Stimulated activated CD8-positive, alpha-beta memory T cell treated with anti-CD3 and anti-CD28 coated beads, Interleukin-4, amount 100 ng/mL, for 24 hours (primary cell): ENCODE measurements at places on chromosomes 2 and 18.

DNA sequence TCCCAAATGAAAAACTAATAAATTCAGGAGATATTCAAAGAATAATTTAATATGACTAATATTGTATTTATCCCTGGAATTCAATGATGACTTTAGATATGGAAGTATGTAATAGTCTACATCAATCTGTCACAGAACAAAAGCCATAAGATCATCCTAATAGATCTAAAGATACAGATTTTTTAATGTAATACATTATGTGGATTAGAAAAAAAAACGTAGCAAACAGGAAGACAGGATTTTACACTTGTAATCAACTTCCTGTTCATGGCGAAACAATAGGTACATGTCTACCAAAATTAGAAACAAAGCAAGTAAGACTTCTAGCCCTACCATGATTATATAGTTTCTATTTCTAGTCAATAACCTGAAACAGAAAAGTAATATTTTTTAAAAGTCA lies 192.2 kb downstream of the TTC32 start:
- DNase-seq, result no peak

DNA sequence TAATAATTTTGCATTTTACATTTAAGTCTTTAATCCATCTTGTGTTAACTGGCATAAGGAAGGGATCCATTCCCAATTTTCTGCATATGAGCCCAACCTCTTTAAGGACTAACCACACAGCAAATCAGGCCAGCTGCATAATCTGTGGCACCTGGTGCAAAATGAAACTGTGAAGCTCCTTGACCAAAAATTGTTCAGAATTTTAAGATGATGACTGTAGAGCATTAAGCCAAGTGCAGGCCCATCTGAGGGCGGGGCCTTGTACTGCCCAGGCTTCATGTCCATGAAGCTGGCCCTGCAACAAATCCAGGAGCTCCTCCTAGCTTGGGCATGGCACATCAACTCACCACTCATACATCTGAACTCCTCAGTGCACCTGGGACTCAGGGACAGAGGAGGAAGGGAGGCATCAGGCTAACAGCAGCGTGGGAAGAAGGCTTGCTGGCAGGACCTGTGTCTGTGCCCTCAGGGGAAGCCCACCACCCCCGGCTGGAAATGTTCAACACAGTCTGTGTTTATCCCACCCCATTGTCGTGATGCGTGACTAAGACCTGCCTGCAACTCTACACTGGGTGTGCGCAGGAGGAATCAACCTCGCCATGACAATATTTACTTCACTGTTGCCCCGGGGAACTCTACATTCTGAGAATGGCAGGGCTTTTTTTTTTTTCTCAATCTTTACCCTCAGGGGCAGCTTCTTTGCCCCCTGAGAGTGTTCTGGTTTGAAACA lies 128.9 kb upstream of the SIX2 start:
- no peak for DNase-seq

- DNase-seq, result no peak
Observed at GRCh38 chr2:172962082-172962481, 113.6 kb upstream of the MAP3K20 start.

GRCh38 chr2:2502201-2502549 lies 171.1 kb upstream of the MYT1L start:
- DNase-seq, result no peak

- DNase-seq, result no peak
Observed at GRCh38 chr2:76019128-76019527, 308.4 kb upstream of the GCFC2 start.

DNA sequence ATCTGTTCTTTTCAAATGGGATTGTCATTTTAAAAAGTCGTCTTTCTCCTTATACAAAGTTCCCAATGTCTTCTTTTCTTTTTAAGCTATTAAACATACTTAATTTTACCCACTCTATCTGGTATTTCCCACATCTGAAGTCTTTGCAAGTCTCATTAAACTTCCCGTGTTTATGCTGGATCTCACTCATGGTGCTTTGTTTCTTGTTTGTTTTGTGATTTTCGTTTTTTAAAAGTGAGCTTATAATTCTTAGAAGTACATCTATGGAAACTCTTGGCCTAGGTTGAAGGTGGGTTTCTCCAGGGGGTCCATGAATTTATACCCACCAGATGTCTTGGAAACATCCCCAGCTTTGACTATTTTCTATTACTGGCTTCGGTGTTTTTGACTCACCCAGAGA lies 208.0 kb downstream of the FAM210A start:
- no peak for DNase-seq

DNA sequence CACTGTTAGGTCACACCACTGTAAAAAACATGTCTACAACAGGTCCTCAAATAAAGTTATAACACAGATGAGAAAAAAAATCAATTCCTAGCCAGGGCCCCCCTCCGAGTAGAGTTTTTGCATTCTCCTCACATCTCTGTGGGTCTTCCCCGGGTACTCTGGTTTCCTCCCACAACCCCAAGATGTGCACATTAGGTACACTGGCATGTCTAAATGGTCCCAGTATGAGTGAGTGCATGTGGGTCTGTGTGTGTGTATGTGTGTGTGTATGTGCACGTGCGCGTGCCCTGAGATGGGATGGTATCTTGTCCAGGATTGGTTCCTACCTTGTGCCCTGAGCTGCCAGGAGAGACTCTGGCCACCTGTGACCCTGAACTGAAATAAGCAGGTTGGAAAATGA lies 4.9 kb downstream of the TYW5 start:
- no peak for DNase-seq

DNA sequence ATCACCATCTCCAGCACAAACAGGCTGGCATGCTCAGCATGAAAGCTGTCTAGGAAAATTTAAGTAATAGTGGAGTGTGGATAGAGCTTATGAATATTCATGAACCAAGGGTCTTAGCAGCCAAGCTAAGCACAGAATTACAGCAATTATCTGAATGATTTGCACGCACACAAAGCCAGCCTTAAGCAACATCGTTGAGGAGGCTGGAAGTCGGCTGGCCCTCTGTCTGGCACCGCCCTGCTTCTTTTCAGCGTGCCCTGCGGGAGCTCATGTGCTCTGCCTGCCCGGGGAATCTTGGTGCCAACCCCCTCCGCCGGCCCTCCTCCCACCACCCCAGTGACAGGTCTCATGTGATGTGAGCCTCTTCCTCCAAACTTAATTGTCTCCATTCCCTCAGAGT lies 540.1 kb downstream of the CMPK2 start:
- DNase-seq, result no peak

DNA sequence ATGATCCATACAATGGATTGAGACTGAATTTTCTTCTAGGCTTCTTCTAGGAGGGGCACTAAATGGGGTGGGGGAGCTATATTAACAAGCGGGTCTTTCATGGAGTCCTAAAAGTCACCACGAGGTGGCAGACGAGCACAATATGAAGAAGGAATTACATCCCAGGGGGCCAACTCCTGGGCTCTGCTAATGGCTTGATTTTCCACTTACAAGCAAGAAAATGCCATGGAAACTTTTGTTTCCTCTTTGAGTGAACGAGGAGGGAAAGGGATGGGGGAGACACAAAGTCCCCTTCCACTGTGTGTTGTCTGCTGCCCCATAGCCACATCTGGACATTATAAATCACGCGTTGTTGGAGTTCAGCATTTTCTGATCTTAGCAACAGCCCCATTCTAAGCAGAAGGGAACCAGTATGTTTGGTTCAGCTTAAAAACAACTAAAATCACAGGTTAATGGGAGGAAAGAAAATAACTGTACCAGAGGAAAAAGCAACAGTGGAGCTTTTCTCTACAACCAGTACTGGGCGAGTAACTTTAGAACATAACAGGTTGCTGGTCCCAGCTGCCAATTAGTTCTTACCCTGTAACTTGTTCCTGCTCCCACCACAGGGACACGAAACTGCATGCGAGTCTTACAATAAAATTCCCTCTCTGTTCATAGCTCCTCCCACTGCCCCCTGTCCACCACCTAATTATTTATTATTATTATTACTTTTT lies 285.0 kb upstream of the PARD3B start:
- DNase-seq, result peak; percentile 11

GRCh38 chr2:201496785-201497184 lies 45.2 kb downstream of the STRADB start:
- DNase-seq, result no peak

GRCh38 chr2:148135705-148136104 lies 114.8 kb downstream of the MBD5 start:
- DNase-seq, result no peak

DNA sequence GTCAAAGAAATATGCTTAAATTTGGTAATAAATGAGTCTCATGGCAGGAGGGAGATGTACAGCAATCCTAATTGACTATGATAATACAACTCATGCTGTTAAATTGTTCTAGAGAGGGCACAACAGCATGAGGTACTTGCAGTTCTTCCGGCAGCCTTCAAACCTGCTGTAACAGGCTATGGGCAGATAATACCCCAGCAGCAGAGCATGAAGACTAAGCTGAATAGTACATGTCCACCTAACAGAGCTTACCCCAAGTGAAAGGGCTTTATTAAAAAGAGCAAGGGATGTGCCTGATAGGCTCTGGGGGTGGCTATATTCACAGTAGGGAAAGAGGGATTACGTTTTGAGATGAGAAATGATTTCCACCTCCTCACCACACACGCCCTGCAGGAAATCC lies 28.9 kb downstream of the MRO start:
- no peak for DNase-seq

GRCh38 chr2:42046819-42047487 lies 868 bp upstream of the PKDCC start:
- no peak for DNase-seq

DNA sequence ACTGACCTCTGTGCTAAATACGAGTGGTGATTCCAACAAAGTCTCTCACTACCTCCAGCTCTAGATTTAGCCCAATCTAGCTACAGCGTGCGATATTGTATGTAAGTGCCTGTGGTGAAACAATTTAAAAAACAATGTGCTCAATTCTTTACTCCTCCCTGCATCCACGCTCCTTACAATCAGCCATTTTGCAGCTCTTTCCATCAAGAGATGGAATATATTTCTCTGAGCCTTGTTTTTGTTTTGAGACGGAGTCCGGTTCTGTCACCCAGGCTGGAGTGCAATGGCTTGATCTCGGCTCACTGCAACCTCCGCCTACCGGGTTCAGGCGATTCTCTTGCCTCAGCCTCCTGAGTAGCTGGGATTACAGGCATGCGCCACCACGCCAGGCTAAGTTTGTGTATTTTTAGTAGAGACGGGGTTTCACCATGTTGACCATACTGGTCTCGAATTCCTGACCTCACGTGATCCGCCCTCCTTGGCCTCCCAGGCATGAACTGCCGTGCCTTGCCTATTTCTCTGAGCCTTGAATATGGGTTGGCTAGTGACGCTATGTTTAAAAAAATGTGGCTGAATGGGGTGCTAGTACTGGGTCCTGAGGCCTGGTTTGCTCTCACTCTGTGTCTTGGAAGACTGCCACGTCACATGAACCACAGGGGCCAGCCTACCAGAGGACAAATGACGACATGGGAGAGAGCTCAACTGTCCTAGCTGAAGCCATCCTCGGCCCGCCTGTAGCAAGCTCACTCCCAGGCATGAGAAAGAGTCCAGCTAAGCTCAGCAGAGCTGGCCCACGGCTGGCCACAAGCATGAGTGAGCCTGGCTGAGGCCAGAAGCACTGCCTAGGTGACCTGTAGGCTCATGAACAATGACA lies 14.8 kb downstream of the WDFY1 start:
- no peak for DNase-seq

DNA sequence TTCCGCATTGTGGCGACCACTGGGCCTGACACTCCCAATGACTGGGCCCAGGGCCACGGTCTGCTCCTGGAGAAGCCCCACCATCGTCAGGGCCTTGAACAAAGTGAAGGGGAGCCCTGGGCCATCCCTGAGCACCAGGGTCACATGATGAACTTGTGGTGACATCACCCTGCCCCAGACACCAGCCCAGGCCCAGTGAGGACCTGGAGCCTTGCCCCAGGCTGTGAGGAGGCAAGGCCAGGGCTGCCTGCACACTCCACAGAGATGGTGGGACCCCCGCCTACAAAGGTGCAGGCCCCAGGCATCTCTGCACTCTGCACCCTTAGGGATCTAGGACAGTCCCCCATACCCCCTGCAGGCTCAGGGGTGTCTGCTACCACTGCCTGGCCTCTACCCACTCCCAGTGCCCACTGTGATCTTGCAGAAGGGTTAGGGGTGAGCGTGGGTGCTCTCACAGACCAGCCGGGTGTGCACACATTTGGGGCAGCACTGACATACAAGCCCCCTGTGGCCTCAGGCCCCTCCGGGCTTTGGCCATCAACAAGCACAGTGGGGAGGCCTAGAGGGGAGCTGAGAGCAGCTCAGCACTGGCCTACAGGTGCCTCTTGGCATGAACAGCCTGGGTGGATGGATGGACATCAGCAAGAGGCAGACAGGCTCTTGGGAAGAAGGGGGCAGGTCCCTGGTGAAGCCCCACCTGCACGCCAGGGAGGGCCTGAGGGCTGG lies 624.0 kb upstream of the LRRTM4 start:
- DNase-seq, result no peak
